Stimulated activated CD4-positive, alpha-beta T cell treated with anti-CD3 and anti-CD28 coated beads, Interleukin-4, amount 100 ng/mL, for 48 hours (primary cell): ENCODE measurements at places on chromosomes 1 and 21.
A peak's percentile ranks its signal among the peaks of the same experiment; 100 is the strongest.

GRCh38 chr1:94416901-94417727 is 1.1 kb upstream of the ABCD3 start:
- DNase-seq, result no peak

- DNase-seq, result no peak
Observed at GRCh38 chr21:46250146-46250725, 21.7 kb upstream of the LSS start.

GRCh38 chr1:54425152-54425584 is 19.0 kb upstream of the SSBP3 start:
- DNase-seq, result no peak

- DNase-seq, result no peak
Observed at GRCh38 chr1:235632506-235633401, 16.8 kb downstream of the GNG4 start.

DNA sequence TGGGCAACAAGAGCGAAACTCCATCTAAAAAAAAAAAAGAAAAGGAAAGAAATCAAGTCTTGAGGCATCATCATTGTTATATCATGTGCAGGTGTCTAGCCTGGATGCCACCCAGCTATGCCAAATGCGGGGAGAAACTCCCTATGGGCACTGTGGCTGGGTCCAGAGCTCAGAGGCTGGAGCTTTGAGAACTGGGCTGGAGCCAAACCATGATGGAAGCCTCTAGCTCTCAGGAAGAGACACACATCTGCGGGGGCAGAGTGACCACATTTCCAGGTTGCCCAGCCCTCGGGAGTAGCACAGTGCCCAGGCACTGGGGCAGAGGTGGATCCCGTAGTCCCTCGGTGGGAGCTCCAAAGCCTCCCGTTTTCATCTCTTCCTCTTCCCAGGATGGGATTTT is 58.9 kb downstream of the COL18A1 start:
- DNase-seq, result no peak

GRCh38 chr1:117646956-117647355 is 41.1 kb downstream of the TENT5C start:
- DNase-seq, result no peak

DNA sequence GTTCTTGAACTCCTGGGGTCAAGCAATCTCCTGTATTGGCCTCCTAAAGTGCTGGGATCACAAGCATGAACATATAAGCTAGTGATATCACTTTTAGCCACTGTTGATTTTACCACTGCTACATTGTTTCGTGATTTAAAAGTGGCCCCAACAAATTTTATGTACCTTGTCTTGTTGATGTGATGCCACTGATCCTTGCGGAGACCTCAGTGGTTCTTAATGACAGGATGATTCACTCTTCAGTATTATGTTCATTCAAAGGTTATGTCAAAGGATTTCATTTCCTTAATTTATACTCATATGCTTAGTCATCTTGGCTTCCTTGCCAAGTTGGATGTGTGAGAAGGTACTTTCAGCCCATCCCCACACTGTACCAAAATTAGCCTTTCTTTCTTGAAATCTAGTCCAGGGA is 12.1 kb downstream of the PRKACB start:
- DNase-seq, result no peak

GRCh38 chr1:46148318-46148717 is 15.9 kb upstream of the PIK3R3 start:
- no peak for DNase-seq

DNA sequence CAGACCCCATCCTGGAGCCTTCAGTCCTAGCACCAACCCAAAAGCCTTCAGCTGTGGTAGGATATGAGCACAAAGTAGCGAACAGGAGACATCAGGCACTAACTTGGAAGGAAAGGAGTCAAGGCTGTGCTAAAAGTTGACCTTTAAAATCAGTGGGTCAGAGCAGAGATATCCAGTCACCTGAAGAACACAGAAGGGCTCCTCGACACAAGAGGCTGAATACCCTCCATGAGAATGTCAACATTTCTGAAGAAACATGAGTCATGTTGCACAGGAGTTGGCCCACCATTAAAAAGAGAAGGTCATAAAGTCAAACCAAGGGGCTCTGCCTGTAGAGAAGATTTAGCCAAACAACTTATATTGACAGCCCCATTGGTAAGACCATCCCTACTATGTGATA is 172.5 kb downstream of the PLPP3 start:
- no peak for DNase-seq

- no peak for DNase-seq
Observed at GRCh38 chr1:67723620-67724019, 38.6 kb downstream of the GADD45A start.

- DNase-seq, result peak; percentile 75
Observed at GRCh38 chr1:23809751-23810171, 9.2 kb upstream of the GALE start.

- DNase-seq, result no peak
Observed at GRCh38 chr1:30521261-30521865, 202.0 kb downstream of the MATN1 start.

DNA sequence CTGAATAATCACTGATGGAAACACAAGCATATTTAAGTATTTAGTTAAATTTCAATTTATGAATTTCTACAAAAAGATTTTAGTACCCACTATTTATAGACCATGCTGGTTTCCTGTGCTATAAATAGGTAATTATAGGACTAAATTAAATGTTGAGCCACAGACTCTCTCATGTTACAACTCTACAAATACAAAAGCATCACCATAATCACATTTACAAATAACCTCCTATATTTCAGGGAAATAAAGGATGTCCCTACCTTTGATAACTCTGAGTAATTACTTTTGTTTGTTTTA is 32.6 kb upstream of the CCDC190 start:
- DNase-seq, result no peak

DNA sequence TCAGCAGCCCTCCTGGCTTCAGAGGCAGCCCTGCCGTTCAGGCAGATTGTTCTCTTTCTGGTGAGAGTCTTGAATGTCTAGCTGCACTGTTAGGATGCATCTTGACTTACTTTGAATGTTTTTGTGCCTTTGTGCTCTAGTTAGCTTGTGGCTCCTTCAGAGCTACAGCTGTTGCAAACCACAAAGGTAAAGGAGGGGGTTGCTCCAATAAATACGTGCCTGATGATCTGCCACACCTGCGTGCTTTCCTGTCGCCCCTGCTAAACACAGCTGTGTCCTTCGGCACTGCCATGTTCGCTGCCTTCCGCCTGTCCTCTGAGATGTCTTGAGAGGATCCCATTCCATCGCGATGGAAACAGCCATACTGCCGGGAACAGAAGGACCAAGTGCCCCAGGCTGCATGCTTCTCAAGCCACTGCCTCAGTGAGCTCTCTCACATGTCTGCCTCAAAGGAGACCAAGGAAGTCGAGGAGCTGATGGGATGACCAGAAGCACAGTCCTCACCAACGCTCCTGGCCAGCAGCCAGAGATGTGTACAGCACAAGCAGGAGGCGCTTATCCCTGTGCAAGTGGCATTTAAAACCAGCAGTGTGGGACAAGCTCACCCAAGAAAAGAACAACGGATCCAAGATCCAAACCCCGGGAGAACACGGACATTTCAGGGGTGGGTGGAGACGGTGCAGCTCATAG is 12.0 kb upstream of the SMIM12 start:
- DNase-seq, result no peak

GRCh38 chr1:48207131-48207530 is 15.4 kb upstream of the SLC5A9 start:
- DNase-seq, result no peak

GRCh38 chr1:220879509-220880361 is 492 bp downstream of the HLX start:
- no peak for DNase-seq

GRCh38 chr1:10613861-10614260 is 139.1 kb downstream of the PEX14 start:
- no peak for DNase-seq

- DNase-seq, result no peak
Observed at GRCh38 chr1:231144416-231145193, 17.3 kb upstream of the TRIM67 start.

- DNase-seq, result no peak
Observed at GRCh38 chr1:231849981-231850380, 223.4 kb downstream of the DISC1 start.

DNA sequence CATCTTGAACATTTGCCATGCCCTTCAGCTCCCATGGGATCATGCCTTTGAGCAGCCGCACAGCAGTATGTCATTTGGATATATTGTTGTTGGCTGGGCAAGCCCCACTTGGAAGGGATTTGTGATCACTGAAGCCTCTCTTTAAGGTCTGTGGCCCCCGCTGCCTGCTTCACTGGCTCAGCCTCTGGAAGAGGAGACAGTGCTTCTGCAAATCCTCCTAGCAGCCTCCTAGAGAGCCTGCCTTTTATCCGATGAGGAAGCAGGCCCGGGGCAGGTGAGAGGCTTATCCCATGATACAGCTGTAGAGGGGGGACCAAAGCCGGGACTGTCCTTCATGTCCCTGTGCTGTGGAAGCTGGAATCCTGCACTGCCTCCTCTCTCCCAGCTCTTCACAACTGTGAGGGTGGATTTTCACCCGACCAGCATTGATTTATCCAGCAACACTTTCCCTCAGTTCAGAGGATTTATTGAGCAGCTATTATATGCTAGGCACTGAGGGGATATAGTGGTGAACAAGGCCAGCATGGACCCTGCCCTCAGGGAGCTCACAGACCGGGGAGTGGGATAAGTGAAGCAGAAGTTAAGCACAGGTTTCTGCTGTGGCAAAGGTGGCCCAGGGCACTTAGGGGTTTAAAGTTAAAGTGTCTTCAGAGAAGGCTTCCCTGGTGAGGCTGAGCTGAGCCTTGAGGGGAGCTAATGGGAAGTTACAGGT is 3.9 kb downstream of the TMEM61 start:
- no peak for DNase-seq

DNA sequence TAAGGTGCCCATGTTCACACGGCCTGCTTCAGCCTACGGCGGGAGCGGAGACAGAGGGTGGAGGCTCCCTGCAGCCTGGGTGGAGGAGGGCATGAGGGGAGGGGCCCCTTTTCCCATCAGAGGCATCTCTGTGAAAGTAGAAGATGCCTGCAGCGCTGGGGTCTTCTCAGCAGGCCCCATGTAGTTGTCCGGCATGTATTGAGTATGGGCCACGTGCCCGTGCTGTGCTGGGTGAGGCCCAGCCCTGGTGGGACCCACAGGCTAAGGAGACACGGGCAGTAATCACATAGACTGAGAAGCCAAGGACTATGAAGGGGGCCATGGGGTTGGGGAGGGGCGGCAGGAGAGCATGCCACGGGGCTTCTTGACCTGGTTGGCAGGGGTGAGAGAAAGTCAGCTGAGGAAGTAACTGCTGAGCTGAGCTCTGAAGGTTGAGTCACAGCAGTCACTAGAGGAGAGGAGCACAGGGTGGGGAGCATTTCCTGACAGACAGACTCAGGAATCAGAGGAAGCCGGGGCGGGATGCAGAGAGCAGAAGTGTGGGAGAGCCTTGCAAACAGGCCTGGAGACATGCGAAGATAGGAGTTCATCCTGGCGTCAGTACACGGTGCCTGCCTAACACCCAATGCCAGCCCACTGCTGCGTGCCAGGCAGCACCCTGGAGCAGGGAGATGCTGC is 21.6 kb downstream of the PSEN2 start:
- DNase-seq, result no peak

- no peak for DNase-seq
Observed at GRCh38 chr1:17731460-17731859, 23.7 kb upstream of the ACTL8 start.

GRCh38 chr1:40817791-40818263 is 34.2 kb downstream of the KCNQ4 start:
- DNase-seq, result no peak

GRCh38 chr21:15414057-15414456 is 315.7 kb upstream of the USP25 start:
- DNase-seq, result no peak

DNA sequence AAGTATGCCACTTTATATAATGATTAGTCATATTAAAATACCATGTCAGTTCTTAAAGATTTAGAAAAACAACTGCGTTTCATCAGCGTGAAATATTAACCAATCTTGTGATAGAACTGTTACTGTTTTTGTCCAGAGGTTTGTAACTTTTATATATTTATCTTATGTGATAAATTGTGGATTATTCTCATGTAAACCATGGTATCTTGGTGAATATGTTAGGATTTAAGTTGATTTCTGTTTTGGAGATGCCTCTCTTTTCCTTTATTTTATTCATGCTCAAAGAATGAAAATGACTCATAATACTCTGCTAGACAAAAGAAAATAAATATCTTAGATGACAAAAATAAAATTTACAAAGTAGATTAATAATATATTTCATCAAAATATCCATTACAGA is 88.4 kb downstream of the ADGRL4 start:
- DNase-seq, result no peak
